ENCODE measurements at places on chromosomes 2 and 18.

- no peak for DNase-seq
These were observed 226.7 kb downstream of the HNMT start for GRCh38 chr2:138190999-138191398.

- no peak for DNase-seq
These were observed 97.1 kb downstream of the MGAT5 start for GRCh38 chr2:134351016-134351415.

DNA sequence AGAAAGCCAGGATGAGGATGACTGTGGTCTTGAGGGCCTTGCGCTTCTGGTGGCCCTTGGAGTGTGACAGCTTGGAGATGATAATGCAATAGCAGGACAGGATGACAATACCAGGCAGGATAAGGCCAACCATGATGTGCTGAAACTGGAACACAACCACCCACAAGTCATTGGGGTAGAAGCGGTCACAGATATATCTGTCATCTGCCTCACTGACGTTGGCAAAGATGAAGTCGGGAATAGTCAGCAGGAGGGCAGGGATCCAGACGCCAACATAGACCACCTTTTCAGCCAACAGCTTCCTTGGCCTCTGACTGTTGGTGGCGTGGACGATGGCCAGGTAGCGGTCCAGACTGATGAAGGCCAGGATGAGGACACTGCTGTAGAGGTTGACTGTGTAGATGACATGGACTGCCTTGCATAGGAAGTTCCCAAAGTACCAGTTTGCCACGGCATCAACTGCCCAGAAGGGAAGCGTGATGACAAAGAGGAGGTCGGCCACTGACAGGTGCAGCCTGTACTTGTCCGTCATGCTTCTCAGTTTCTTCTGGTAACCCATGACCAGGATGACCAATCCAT, 2.7 kb downstream of the CXCR4 start:
- DNase-seq: no peak

- DNase-seq: no peak
These were observed 66.2 kb downstream of the ACVR2A start for GRCh38 chr2:147910990-147911473.

DNA sequence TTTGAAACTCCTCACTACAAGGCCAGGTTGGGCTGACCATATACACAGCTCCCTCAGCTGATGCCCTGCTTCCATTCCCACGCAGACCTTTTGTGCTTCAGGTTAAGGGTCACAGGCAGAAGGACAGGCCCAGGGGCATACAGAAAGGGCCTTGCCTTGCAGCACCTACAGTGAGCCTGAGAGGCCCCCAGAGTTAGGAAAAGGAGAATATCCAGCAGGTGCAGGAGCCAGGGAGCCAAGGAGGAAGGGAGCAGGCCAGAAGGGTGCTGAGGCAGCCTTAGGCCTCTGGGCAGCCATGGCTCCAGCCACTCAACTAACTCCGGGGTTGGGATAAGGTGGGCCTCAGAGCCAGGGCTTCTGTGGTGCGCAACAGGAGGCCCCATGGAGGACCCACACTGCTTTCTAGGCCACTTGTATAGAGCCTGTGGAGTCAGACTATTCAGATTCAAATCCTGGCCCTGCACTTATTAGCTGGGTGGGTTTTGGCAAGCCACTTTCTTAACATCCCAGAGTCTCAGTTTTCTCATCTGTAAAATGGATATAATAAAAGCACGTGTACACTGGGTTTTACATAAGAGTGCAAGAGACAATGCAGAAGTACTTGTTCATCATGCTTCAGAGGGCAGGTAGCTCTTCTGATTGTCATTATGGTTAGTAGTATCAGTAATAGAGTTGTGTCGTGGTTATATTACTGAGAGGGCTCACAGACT, 214.6 kb upstream of the HAAO start:
- no peak for DNase-seq

DNA sequence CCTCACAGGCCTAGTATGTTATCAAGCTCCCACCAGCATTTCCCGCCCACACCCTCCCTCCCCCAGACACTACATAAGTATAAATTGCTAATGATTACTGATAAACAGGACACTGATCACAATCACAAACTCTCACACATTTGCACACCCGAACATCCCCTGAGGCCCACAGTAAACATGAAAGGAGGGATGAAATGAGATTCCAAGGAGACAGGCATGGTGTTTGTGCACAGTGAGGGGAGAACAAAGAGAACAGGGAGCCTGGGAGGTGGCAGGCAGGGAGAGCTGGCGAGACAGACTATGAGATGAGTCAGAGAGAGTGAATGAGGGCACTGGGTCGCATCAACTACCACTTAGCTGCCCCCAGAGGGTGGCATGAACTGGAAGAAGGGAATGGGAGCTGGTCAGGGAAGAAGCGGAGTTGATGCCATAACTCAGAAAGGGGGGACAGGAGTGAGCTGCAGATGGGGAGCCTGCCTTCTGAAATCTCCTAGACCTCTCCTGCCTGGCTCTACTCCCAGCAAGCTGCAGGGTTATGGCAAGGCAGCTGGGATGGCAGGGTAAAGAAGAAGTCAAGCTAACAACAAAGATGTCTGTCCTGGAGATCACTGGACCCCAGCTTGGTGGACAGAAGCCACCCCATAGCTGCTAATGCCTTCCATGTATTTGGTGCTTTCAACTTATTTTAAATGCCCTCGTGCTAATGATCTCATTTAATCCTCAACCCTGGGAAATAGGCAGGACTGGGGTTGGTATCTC, 5.1 kb downstream of the KIF3C start:
- DNase-seq: no peak

DNA sequence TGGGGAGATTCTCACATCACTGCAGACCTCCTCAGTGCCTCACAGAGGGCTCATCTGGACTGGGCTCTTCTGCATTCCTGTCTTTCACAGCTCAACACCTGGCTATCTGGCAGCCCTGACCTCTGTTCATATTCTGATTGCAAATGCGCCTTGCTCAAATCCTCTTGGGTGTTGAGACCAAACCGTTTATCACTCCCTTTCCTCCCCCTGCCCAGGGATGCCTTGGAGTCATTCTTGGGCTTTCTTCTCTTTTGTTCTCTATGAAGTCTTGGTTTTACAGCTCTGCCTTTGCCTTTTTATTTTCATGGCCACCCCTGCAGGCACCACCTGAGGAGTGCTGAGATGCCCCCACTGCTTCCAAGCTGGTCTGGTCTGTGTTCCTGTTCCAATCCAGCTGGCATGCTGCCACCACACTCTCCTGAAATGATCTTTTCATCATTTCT, 26.3 kb downstream of the TUBB6 start:
- no peak for DNase-seq

DNA sequence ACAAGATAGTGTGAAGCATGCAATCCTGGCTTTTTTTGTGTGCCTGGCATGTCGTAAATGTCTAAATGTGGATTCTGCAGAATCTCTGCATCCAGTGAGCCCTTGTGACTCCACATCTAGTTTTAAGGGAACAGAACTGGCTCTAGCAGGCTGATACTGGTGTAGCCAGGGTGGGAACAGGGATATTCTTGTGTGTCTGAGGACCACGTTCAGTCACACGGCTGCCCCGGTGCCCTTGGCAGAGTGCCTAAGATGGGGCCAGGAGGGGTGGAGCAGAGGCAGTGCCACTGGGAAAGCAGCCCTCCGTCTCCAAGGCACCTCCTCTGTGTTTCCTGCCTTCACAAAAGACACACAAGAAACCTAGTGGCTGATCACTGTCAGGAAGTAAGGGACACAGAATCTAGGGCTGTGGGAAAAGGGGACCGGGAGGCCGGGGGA, 91.5 kb upstream of the PARD3B start:
- DNase-seq: no peak

- no peak for DNase-seq
These were observed 48.4 kb downstream of the NPPC start for GRCh38 chr2:231877533-231878456.

DNA sequence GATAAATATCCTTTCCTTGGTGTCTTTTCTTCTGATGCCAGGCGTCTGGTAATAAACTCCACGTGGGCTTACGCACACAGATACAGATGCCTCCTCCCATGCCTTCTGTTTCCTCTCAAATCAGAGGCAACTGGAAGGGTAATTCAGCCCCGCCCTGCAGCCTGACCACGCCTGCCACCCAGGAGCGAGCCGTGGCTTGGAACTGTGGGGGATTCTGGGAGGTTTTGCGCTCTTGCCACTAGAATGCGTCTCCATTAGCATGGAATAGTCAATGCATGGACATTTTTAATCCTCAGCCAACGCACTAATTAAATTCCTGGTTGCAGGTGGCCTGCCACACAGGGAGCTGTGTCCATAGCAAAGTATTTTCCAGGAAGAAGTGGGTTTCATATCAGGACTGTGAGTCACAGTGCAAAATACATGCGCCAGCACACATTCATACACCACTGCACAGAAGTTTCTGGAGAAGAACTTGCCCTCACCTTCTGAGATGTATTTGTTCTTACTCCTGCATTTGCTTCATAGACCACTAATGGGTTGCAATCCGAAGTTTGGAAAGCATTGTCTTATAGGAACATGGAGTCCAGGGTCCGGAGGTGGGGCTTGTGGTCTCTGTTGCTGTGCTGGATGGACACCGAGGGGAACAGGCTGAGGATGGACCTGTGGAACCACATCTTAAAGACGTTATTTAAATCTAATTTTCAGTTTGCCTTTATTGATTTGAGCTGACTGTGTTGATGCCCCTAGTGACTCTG, 151.4 kb downstream of the LDLRAD4 start:
- DNase-seq: no peak

DNA sequence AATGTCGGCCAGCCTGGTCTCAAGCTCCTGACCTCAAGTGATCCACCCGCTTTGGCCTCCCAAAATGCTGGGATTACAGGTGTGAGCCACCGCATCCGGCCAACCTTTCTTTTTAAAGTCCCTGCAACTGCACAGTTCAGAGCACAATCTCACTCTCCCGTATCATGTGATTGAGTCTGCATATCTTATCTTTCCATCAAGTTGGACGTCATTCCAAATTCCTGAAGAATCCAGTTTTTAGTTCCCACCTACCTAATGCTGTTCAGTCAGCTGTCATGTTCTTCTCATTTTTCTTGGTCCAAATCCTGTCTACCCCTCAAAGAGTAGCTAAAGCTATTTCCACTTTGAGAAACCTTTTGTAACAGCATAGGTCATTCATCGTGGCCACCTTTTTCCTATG, 110.8 kb upstream of the FBXO11 start:
- no peak for DNase-seq

GRCh38 chr18:75785206-75785605, 357.7 kb upstream of the SMIM21 start:
- DNase-seq: no peak

DNA sequence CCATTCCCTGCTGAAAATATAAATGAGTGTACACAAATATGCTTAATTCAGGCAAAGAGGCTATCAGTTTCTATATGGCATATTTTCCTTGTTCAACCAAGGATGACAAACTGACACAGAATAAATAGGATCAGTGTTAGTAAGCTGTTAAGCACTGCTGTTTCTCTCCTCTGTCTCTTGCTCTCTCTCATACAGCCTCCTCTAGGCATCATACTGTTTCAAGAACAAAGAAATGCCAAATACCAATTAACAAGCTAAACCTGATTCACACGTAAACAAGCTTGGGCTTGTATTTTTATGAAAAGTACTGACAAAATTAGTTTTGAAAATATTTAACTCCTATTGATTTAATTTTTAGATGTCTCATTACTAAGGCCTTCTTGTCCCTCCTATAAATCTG, 1027.2 kb upstream of the ACVR2A start:
- no peak for DNase-seq

DNA sequence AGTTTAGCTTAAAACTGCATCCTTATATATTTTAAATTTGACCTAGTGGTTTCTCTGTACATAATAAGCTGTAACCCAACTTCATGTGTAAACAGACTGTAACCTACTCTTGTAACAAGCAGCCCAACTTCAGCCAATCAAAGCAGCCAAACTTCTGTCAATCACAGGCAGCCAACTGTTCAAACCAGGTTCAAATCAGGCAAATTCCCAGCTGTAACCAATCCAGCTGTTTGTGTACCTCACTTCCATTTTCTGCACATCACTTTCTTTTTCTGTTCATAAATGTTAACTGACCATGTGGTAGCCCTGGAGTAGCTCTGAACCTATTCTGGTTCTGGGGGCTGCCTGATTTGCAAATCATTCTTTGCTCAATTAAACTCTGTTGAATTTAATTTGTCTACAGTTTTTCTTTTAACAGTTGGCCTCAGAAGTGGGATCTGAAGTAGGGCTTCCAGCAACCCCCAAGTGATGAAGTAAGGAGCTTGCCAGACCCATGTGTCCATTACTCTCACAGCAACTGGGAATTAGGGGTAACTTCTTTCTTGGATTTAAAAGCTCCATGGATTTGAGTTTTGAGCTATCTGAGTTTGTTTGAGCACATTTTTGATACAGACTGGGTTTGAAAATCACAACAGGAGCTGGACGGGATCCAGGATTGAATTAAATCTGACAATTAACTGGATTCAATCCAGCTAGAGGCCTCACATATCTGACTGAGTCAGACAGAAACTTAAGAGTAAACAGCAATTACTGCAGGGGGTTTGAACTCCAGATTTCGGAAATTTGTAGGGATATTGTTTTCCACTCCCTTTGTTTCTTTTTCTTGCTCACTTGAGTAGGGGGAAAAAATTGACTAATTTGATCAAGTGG, 1569.7 kb upstream of the SLC39A10 start:
- no peak for DNase-seq

DNA sequence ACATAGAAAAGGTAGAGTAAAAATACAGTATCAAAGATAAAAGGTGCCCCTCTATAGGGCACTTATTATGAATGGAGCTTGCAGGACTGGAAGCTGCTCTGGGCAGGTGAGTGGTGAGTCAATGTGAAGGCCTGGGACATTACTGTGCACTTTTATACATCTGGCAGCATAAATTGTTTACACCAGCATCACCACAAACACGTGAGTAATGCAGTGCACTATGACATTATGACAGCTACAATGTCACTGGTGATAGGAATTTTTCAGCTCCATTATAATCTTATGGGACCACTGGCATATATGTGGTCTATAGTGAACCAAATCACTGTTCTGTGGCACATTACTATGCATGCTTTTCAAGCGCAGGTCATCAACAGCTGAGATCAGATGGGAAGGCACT, 48.1 kb downstream of the TPGS2 start:
- DNase-seq: no peak

GRCh38 chr2:151907286-151908203, 79.3 kb upstream of the ARL5A start:
- DNase-seq: no peak

- DNase-seq: no peak
These were observed 1.6 kb downstream of the FEV start for GRCh38 chr2:218983263-218983933.

GRCh38 chr18:51074605-51075004, 44.6 kb downstream of the SMAD4 start:
- DNase-seq: no peak

- DNase-seq: no peak
These were observed 233.2 kb downstream of the TWIST2 start for GRCh38 chr2:239081046-239081445.
